Spleen (tissue), 13 donors: ENCODE measurements at places on chromosomes 7 and 10. TPM values are rescaled to one million over a fixed set of nuclear protein-coding genes. Genes with fewer than 3 reads are reported as not detected.
A peak's percentile ranks its signal among the peaks of the same experiment; 100 is the strongest.

- DNase-seq = peak; percentile 71
These were observed 85.9 kb upstream of the INSIG1 start for GRCh38 chr7:155211761-155212160.

GRCh38 chr7:103833401-103833800, 156.1 kb downstream of the RELN start:
- DNase-seq = no peak

SPDYE2 gene
- not detected for total RNA-seq

RELN gene
- total RNA-seq = 0.09 TPM

- no peak for DNase-seq
These were observed 3.2 kb downstream of the ZNF316 start for GRCh38 chr7:6640246-6640721.

DNA sequence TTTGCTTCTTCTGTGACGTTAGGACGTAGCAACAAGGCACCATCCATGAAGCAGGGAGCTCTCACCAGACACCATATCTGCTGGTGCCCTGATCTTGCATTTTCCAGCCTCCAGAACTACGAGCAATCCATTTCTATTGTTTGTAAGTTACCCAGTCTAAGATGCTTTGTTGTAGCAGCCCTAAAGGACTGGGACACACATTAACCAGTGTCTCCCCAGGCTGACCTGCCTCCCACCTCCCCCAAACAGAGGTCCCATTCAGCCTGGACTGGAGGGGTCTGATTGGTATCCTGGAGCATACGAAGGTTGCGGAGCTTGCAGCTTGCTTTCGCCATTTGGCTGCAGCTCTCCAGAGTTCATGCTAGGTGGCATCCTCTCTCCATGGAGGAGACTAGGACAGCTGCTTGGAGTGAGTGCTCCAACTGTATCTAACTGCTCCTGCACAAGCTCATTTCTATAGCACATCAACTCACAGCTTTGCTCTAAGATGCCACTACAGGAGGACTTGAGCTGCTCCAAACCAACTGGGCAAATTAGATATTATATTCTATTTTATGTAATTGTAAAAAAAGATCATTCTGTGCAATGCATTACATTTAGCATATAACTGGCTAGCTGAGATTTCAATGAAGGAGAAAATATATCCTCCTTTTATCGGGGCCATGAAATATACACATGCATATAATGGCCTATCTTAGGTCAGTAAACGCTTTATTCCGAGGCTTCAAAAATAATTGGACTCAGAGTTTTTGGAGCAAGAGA, 8.0 kb upstream of the GRK5 start:
- DNase-seq = no peak

ADAM22 gene
- total RNA-seq = 2.5 TPM

DNA sequence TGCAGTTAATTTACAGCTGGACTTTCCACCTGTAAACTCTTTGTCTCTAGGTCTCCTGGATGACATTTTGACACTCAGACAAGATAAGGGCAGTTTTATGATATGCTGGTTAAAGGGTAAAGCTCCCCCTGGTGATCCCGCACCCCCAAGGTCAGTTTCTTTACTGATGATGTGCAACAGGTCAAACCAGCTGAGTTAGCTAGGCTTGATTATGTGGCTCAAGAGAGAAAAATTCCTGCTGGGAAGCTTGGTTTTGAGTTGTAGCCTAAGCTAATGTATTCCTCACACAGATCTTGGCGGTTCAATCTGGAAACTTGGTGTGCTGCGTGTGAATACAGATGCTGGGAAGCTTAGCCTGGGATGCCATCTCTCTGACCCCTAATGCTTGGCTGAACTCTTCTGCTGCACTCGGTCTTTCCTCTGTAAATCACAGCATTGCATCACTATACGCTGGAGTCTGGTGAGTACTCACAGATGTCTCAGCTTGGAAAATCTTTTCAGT, 11.4 kb upstream of the AKR1D1 start:
- no peak for DNase-seq

LRRN3 gene
- 0.17 TPM for total RNA-seq

GRCh38 chr7:27151931-27152815, at the start of gene HOXA3:
Gene HOXA3 (minus strand): TSS chr7:27152583. CDS start chr7:27110640, 41,943 bp downstream.
- peak; percentile 76 for DNase-seq

- no peak for DNase-seq
These were observed 145.1 kb downstream of the C1GALT1 start for GRCh38 chr7:7327423-7327822.

DNA sequence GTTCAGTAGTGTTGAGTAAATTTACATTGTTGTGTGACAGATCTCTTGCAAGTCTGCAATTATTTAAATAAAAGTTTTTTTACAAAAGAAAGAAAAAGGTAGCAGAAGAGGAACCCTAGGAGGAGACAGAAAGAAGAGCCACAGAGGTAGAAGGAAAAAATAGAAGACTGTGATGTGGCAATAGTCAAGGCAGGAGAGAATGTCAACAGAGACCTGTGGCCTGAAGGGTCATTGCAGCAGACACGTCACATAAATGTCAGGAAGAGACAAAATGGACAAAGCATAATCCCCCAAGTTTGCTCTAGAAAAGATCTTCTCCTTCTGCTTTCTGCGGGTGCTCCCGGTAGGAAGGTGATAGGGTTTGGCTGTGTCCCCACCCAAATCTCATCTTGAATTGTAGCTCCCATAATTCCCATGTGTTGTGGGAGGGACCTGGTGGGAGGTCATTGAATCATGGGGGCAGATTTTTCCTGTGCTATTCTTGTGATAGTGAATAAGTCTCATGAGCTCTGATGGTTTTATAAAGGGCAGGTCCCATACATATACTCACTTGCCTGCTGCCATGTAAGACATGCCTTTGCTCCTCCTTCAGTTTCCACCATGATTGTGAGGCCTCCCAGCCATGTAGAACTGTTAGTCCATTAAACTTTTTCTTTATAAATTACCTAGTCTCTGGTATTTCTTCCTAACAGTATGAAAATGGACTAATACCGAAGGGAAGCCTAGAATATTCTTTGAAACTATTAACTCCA, 41.1 kb upstream of the KDM7A start:
- no peak for DNase-seq

FAM24B gene
- 4.9 TPM for total RNA-seq

DNA sequence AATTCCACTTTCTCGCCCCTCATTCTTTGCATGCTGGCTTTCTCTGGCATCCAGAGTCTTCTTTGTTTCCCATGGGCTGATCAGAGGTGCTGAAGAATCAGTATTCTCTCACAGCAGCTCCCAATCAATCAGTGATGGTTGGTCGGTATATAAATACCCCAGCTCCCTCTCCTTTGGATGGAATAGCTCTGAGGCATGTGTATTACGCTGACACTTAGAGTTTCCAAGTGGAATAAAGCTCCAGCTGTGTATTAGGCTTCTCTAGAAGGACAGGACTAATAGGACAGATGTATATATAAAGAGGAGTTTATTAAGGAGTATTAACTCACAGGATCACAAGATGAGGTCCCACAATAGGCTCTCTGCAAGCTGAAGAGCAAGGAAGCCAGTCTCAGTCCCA, 218.3 kb upstream of the GRB10 start:
- DNase-seq = no peak

DNA sequence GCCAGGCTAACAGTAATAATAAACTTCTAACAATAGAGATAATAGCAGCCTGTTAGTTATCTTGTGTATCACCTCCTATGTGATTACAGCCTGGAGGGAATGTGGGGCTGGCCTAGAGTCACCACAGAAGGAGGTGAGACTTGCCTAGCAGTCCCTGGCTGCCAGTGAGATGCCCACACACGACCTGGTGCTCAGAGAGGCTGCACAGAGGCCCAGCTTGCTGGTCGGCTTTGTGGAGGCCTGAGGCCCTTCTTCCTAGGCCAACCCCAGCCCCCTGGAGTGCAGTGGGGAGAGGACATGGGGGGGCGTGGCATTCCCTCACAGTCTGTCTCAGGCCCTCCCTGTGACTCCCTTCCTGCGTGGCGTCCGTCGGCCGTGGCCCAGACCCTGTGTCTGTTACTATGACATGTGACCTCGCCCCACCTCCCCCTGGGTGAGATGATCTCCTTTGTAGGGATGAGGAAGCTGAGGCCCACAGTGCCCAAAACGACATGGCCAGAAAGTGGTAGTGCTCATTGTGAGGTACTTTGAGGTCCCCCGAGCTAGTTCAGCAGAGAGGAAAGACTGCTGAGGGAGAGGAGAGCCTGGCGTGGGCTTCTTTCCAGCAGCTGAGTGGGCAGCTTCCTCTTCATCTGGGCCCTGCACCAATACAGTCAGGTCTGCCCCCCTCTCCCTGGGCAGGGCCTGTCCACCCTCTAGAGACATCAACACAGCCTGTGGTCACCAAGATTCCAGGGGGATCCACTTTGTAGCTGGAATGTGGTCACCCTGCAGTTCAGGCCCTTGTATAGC, 29.7 kb downstream of the UNC5B start:
- no peak for DNase-seq

GRCh38 chr7:110529175-110529574, 561.8 kb upstream of the LRRN3 start:
- DNase-seq = no peak

- DNase-seq = no peak
These were observed 121.7 kb downstream of the EVX1 start for GRCh38 chr7:27364344-27364758.

RSPH10B gene
- total RNA-seq = 2.2 TPM
